Left lung (tissue), 14 donors: ENCODE measurements at places on chromosomes 5 and 9. TPM values are rescaled to one million over a fixed set of nuclear protein-coding genes. Genes with fewer than 3 reads are reported as not detected.

DNA sequence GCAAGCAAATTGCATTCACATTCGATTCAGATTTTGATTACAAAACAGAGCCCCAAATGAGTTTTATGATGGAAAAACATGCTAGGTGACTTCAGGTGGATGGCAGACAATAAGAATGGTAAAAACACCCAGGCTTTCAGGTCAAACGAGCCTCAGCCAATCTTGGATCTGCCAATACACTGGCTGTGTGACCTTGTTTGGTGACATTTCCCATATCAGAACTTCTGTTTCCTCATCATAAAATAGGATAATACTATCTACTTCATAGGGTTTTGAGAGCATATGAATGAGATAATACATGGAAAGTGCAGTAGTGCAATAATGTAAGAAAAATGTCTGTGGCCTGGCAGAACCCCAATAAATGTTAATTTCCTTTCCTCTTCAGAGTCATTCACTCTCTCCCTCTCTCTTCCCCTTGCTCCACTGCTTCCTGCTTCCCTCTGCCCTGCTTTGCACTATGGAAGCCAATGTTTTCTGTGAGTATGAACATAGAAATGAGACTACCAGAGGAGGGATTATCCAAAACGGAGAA, 54.7 kb downstream of the SH3RF2 start:
- no peak for DNase-seq
- H3K36me3 ChIP-seq = no peaks in the 10 kb centered on the region
- no peaks in the 10 kb centered on the region for H3K27me3 ChIP-seq
- H3K4me1 ChIP-seq = no peaks in the 10 kb centered on the region
- H3K4me3 ChIP-seq = no peak overlapping the region

DNA sequence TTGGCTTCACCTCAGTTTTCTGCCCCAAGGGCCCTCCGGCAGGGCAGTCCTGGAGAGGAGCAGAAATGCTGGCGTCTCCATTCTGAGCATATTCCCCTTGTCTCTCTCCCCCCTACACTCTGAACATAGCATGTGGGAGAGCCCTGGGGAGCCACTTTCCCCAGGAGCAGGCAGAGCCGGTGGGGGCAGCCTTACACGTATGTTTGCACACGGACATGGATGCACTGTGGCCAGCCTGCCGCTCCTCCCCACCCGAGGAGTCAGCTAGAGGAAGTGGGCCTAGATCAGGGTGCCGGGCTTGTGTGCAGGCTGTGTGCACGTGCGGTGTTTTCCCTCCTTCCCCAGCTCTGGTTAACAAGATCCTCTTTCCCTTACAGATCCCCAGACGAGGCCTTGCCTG, 25.4 kb upstream of the POMT1 start:
- no peaks in the 10 kb centered on the region for H3K36me3 ChIP-seq
- H3K27me3 ChIP-seq = no peaks in the 10 kb centered on the region
- no peak for DNase-seq
- no peak overlapping the region for H3K27ac ChIP-seq
- H3K4me1 ChIP-seq = no peaks in the 10 kb centered on the region

DNA sequence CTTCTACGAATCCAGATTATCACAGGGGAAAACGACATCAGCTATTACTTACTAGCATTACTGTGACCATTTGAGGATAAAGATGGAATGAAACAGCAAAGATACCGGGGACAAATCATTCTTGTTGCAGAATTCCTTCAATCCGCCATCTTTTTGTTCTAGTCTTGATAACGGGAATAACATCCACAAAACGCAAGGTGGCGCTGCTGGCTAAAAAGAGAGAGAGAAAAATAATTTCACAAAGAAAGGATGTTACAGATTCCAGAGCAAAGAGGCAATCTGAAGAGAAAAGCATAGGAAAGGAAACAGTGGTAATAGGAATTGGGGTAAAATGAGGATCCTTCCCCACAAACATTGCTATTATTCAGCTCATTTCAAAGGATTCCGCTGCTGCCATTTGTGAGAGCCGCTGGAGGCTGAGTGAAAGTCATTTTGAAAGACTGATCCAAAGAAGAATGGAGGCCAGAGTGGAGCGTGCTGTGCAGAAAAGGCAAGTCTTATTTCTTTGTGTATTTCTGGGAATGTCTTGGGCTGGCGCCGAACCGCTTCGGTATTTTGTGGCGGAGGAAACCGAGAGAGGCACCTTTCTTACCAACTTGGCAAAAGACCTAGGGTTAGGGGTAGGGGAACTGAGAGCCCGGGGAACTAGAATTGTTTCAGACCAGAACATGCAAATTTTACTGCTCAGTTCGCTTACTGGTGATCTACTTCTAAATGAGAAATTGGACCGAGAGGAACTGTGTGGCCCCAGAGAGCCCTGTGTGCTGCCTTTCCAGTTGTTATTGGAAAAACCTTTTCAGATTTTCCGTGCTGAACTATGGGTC, at the start of gene PCDHB7:
Gene PCDHB7, plus strand, starts transcription at position 264 of the 824 bp plus-strand sequence. Its CDS starts 192 bp downstream, at position 456.
- no peaks in the 10 kb centered on the region for H3K36me3 ChIP-seq
- H3K27me3 ChIP-seq = no peaks in the 10 kb centered on the region
- no peak within 1 kb of the TSS for H3K4me3 ChIP-seq
- H3K27ac ChIP-seq = no peak within 1 kb of the TSS
- DNase-seq = no peak

DNA sequence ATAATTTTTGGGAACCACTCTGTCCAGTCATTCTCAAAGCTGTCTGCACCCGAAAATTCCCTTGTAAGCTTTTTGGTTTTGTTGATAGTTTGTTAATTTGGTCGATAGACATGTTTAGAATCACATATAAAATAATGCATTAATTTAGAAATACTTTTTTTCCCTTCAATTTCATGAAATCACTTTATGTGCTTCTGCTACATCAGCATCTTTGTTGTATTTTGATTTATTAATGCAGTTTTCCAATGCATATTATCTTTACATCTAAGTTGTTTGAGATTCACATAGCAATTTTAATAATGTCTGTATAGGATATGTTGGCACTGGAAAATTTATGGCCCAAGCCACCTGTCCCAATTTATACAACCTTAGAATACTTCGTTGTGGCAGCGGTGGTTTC, 60.6 kb upstream of the SV2C start:
- no peaks in the 10 kb centered on the region for H3K4me1 ChIP-seq
- no peaks in the 10 kb centered on the region for H3K27me3 ChIP-seq
- H3K4me3 ChIP-seq = no peak overlapping the region
- no peak for DNase-seq
- H3K27ac ChIP-seq = no peak overlapping the region
- H3K36me3 ChIP-seq = no peaks in the 10 kb centered on the region

- H3K27me3 ChIP-seq = no peaks in the 10 kb centered on the region
- H3K27ac ChIP-seq = peak overlapping the region; percentile 37
- H3K4me1 ChIP-seq = peaks cover 21% of the 10 kb centered on the region
- H3K4me3 ChIP-seq = no peak overlapping the region
- H3K36me3 ChIP-seq = no peaks in the 10 kb centered on the region
Measured at GRCh38 chr5:135391869-135392255, 7.2 kb downstream of the MACROH2A1 start.

FCHO2 gene
- total RNA-seq = 71.1 TPM

DNA sequence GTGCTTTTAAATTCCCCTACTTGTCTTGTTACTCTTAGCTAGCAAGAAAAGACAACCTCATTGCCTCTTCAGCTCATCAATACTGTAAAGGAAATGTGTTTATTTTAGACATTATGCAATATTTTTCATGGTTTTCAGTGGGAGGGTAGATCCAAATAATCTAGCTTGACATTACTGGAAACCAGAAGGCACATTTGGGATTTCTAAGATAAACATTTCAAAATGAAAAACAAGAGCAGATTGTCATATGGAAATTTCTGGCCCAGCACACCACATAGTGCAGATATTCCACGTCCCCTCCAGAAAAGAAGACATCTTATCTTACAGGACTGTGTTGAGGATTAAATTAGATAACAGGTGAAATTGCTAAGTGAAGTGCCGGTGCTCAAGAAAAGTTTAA, 296.9 kb downstream of the MSX2 start:
- no peak overlapping the region for H3K27ac ChIP-seq
- H3K4me1 ChIP-seq = no peaks in the 10 kb centered on the region

DNA sequence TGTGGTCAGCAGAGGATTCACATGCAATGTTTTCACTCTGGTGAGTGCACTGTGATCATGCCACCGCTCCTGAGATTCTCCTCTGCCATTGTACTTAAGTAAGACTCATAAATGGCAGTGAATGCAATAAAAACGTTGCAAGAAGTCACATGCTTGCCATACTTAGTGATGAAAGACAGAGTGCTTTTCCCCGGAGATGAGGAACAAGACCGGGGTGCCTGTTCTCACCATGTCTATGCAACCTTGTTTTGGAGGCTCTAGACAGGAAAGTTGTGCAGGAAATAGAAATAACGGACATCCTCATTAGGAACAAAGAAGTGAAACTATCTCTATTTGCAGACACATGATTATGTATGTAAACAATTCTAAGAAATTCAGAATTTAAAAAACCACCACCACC, 84.7 kb upstream of the IRX2 start:
- no peaks in the 10 kb centered on the region for H3K36me3 ChIP-seq
- H3K4me3 ChIP-seq = no peak overlapping the region
- H3K4me1 ChIP-seq = no peaks in the 10 kb centered on the region
- no peak for DNase-seq

- H3K36me3 ChIP-seq = no peaks in the 10 kb centered on the region
- H3K27me3 ChIP-seq = no peaks in the 10 kb centered on the region
- no peak overlapping the region for H3K27ac ChIP-seq
- H3K4me3 ChIP-seq = no peak overlapping the region
Measured at GRCh38 chr5:90434116-90434714, 24.7 kb upstream of the CETN3 start.

DNA sequence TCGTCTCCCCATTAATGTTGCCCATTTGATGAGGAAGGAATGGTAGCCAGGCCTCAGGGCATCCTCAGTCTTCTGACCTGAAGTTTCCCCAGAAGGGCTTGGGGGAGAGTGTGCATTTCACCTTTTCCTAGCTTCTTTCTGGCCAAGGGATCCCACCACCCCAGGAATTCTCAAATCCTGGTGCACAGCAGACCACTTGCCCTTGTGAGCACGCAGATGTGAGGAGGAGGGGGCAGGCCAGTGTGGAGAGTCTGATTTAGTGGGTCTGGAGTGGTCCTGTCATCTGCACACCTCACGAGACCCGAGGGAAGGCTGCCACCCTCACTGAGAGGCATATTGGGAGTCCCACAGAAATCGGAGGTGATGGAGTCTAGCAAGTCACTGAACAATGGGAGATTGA, 64.3 kb downstream of the CXXC5 start:
- H3K27ac ChIP-seq = no peak overlapping the region
- peaks cover 37% of the 10 kb centered on the region for H3K4me1 ChIP-seq
- no peaks in the 10 kb centered on the region for H3K36me3 ChIP-seq
- no peak overlapping the region for H3K4me3 ChIP-seq
- no peak for DNase-seq

DNA sequence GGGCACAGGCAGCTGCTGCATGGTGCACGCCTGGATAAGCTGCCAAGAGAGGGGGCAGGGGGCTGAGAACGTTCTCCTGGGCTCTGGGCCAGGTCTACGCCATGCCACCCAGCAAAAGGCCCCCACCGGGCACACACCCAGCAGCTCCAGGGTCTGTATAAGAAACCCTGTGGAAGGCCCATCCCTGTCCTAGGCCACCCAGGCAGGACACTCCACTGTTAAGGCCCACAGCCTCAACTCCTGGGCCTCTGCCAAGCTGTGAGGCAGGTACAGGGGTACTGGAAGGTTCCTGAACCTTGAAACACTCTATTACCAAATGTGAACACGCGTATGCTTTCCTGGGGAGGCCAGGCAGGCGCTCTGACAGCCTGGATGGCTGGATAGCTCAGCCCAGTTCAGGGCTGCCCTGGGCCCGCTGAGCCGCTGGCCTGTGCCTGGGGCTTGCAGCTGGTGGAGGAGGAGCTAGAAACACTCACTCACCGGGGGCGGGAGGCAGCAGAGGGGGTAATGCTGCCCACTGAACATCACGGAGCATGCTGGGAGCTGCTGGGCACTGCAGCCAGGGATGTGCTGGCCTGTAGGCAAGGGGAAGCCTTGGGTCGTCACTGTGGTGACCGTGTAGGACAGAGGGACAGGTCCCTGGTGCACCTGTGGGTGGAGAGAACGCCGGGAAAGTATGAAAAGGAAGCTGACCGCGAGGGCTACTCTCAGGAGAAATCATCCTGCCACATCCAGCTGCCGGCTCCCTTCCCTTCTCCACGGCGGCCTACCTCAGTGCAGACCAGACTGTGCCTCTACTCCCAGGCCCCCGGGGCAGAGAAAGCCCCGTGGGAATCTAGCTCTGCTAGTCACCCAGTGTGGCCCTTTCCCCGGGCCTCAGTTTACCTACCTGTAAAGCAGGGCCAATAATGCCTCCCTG, 6.0 kb downstream of the RNF44 start:
- DNase-seq = no peak
- H3K27ac ChIP-seq = peak overlapping the region; percentile 20
- H3K4me1 ChIP-seq = peaks cover 60% of the 10 kb centered on the region

DNA sequence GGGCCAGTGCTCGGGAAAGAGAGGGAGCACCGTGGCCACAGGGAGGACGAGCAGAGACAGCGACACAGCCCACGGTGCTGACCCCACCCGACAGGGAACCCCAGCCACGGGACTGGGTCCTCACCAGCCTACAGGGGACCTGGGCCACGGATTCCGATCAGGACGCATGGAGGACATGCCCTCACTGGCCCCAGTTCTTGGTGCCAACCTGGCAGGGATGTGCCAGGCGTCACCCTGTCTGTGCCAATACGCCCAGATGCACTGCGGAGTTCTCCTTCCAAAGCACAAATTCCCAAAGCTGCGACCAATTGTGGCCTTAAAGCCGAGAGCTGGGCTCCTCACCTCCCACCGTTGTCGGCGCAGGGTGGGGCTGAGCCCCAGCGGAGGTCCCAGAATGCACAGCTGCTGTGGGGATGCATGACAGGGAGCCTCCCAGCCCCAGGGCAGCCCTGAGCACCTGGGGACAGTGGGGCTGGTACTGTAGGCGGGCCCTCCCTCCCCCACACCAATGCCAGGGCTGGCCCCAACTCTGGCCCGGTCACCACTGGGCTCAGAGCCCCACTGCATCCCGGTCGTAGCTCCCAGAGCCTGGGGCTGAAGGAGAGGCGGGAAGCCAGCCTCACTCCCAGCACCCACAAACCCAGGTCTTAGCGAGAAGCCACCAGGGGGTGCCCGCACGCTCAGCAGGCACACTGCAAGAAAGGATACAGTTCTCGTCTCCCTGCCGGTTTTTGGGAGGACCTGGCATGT, 44.2 kb downstream of the NKD2 start:
- no peak for DNase-seq
- no peak overlapping the region for H3K27ac ChIP-seq
- no peaks in the 10 kb centered on the region for H3K36me3 ChIP-seq

DNA sequence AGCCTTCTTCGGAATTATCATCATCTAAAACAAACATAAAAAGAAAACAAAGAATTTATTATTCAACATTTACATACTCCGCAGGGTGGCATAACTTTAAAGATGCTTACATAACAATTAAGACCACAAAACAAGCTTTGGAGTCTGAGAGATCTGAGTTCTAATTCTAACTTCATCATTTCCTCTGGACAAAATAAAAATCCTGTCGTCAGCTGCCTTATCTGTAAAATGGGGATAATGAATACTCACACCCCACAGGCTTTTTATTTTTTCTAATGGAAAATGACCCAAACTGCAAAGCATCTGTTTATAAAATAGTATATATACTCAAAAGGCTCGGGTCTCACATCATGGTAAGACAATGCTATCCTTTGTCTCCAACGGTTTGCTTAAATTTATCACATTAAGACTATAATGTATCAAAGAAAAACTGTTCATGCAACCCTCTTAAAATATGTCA, 4.3 kb downstream of the ARRDC3 start:
- H3K27me3 ChIP-seq = no peaks in the 10 kb centered on the region
- peaks cover 44% of the 10 kb centered on the region for H3K4me1 ChIP-seq
- peak overlapping the region; percentile 76 for H3K4me3 ChIP-seq
- H3K36me3 ChIP-seq = peaks cover 4% of the 10 kb centered on the region
- no peak for DNase-seq
